ENCODE measurements at places on chromosomes 2 and 18. TPM values are rescaled to one million over a fixed set of nuclear protein-coding genes. Genes with fewer than 3 reads are reported as not detected.

CDK5R2 gene
- not detected for total RNA-seq

- DNase-seq, result peak; percentile 89
Observed at GRCh38 chr2:100242891-100243619, 79.2 kb downstream of the LONRF2 start.

HOXD8 gene
- not detected for total RNA-seq

GRCh38 chr18:12287131-12287681 lies 20.8 kb upstream of the TUBB6 start:
- peak; percentile 85 for DNase-seq

GRCh38 chr2:186950694-186951093 lies 101.7 kb upstream of the ZSWIM2 start:
- no peak for DNase-seq

DNA sequence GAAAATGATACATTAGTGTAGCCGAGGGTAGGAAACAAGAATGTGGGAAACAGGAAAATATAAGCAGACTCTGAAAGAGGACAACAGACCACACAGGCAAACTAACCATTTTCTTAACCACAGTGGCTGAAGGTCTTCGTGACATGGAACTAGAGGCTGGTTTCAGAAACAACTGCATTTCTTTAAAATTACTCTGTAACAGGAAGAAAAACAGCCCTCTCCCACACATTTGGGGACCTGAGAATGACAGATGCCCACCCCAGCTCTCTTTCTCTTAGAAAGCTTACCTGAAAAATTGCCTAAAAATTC lies 13.8 kb upstream of the SLC25A52 start:
- DNase-seq, result no peak

- DNase-seq, result no peak
Observed at GRCh38 chr2:5664278-5664681, 27.9 kb upstream of the SOX11 start.

TUBA4B gene
- not detected for total RNA-seq

CHRNG gene
- total RNA-seq, result not detected

- peak; percentile 82 for DNase-seq
Observed at GRCh38 chr2:240469239-240469636, 33.8 kb downstream of the GPC1 start.

AGXT gene
- total RNA-seq, result not detected

GRCh38 chr2:46856336-46856735 lies 59.3 kb downstream of the MCFD2 start:
- no peak for DNase-seq

- no peak for DNase-seq
Observed at GRCh38 chr2:147471126-147471525, 373.7 kb upstream of the ACVR2A start.

GRCh38 chr2:119520696-119521432 lies 3.4 kb downstream of the SCTR start:
- no peak for DNase-seq

DNA sequence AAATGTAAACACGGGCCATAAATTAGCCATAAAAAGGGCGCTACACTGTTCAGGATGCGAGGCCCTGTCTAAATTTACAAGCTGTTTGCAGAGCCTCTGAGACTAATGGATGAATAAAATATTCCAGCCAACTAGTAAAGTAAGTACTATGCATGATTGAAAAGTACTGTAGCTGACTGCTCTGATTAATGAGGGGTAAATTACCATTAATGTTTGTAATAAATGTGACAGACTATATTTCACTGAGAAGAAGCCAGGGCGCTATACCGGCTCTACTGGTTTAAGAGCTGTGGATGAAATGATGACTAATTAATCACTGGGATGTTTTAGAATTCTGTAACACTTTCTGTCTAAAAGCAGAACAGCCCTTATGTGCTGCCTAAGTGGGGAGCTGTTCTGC lies 54.3 kb upstream of the RGPD4 start:
- no peak for DNase-seq

GATA6 gene
- 37.7 TPM for total RNA-seq

DNA sequence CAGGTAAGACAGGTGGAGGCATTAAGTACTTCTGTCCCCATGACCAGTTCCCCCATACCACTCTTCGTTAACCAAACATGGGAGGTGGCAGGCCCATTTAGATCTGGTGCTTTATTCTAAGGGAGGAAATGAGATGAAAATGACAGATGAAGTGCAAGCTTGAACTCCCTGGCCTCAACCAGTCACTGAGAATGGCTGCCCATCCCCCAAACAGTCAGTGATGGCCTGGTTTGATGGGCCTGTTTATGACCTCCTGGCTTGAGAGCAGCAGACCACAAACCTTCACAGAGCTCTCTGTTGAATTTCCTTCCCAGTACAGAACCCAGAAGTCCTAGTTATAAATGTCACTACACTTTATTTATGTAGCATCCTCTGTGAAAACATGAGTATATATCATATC lies 31.1 kb downstream of the EPAS1 start:
- DNase-seq, result no peak

GRCh38 chr2:241228081-241228859 lies 39.8 kb downstream of the ANO7 start:
- peak; percentile 45 for DNase-seq

REG3G gene
- not detected for total RNA-seq

DNA sequence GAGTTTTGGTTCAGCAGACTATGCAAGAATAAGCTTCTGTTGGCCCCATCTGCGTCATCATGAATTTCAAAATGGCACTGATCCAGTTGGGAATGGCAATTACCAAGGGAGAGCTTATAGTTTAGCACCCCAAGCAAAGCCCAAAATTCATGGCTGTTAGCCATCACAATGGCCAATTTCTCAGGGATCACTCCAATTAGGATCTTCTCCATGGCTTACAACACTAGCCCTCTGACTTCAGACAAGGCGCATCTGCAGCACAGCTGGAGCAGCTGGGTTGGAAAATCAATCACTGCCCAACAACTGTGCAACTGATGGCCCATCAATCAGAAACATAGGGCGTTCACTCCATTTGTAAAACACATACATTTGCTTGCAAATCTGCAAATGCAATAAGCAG lies 273.6 kb downstream of the SRBD1 start:
- DNase-seq, result no peak

IL36G gene
- total RNA-seq, result not detected

DNA sequence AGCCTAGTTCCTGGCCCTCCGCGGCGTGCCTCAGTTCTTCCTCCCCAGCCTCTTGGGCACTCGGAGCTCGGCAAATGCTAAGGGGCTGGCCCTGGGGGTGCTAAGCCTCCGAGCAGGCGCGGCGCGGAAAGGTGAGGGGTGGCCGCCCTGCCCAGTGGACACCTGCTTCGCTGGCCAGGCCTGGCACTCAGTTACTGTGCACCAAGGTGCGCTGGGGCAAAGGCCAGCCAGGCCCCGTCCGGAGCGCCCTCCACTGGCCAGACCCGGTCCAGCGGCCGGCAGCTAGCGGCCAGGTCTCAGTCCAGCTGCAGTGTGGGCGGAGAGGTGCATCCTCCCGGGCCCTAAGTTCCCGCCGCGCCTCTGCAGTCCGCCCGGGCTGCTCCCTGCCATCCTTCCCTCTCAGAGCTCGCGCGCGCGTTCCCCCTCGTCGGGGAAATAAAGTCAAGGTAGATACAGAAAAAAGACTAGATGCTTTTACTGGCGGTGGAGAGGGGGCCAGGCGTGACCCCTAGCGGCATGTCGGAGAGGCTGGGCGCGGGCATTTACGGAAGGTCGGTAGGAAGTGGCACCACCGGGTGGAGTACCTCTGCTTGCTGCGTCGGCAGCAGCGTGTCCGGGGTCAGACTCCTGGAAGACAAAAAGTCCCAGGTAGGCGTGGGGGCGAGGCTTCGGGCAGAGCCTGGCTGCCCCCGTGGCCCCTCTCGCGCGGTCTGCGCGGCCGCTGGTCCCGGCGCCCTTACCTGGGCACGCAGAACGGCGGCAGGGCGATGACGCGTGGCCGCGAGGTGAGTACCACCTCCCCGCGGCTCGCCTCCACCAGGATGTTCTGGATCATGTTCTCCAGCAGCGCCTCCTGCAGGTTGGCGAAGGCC lies 9.4 kb upstream of the CRYBA2 start:
- peak; percentile 98 for DNase-seq

DNA sequence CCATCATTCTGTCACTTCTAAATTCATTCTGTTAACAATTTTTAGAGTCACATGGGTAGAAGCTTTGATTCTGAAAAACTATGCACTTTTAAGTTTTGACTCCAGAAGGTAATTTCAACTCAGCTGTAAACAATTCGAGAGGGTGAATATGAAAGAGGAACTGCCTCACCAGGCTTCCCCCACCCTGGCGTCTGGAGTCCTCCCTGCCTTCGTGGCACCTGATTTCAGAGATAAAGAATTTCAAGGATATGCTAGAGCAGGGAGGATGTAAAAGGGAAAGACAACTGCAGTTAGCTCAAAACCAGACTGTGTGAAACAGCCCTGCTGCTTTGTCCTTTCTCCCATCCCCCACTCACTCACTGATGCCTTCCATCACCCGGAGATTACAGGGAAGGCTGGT lies 40.7 kb downstream of the ONECUT2 start:
- DNase-seq, result no peak

GRCh38 chr2:8644605-8645175 lies 37.2 kb upstream of the ID2 start:
- peak; percentile 74 for DNase-seq

DNA sequence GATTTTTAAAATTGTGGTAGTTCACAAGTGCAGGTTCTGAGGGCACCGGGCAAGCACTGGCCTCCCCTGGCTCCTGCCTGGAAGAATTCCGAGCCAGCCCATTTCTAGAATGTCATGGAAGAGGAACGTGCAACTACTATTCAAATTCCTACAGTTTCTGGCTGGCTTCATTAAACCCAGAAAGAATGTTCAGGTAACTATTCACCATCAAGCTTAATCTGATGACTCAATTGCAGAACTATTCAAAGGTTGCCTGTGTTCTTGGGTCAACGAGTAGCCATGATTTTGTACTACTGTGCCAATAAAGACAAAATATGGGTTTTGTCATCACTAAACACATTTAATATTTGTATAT lies 14.3 kb upstream of the MFF start:
- no peak for DNase-seq

DNA sequence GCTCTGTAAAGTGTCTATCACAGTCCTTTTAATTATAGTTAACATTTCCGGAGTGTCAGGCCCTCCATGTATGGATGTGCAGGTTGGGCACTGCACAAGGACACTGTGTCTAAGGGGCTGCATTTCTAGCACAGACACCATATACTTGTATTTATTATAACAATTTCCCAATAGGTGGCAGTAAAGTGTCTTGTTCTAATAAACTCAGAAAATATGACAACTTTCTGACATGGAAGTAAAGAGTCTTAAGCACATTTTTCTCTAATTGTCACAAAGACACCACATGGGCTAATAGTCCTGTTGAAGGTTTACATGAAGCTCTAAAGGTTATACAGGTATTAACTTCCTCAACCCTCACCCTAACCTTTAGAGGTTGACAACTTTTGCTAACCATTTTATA lies 156.6 kb downstream of the DYSF start:
- peak; percentile 18 for DNase-seq

GRCh38 chr18:60978338-60978737 lies 354.9 kb upstream of the CDH20 start:
- no peak for DNase-seq
